ENCODE measurements at places on chromosomes 2 and 18. TPM values are rescaled to one million over a fixed set of nuclear protein-coding genes. Genes with fewer than 3 reads are reported as not detected.

The PPP1R7 gene
- 84.4 TPM for polyA plus RNA-seq

The ITGB6 gene
- 20.2 TPM for polyA plus RNA-seq

The TXNDC9 gene
- 39.2 TPM for polyA plus RNA-seq

The GLB1L gene
- 25.0 TPM for polyA plus RNA-seq

The SERPINB8 gene
- polyA plus RNA-seq: 5.7 TPM

The CAPN10 gene
- 21.5 TPM for polyA plus RNA-seq

The GPR17 gene
- polyA plus RNA-seq: 0.69 TPM

The FLACC1 gene
- 1.9 TPM for polyA plus RNA-seq
